ENCODE measurements at places on chromosomes 12 and 14. TPM values are rescaled to one million over a fixed set of nuclear protein-coding genes. Genes with fewer than 3 reads are reported as not detected.

Gene IL31
- total RNA-seq: not detected

Gene RPL10L
- not detected for total RNA-seq

Gene SLC10A1
- not detected for total RNA-seq

DNA sequence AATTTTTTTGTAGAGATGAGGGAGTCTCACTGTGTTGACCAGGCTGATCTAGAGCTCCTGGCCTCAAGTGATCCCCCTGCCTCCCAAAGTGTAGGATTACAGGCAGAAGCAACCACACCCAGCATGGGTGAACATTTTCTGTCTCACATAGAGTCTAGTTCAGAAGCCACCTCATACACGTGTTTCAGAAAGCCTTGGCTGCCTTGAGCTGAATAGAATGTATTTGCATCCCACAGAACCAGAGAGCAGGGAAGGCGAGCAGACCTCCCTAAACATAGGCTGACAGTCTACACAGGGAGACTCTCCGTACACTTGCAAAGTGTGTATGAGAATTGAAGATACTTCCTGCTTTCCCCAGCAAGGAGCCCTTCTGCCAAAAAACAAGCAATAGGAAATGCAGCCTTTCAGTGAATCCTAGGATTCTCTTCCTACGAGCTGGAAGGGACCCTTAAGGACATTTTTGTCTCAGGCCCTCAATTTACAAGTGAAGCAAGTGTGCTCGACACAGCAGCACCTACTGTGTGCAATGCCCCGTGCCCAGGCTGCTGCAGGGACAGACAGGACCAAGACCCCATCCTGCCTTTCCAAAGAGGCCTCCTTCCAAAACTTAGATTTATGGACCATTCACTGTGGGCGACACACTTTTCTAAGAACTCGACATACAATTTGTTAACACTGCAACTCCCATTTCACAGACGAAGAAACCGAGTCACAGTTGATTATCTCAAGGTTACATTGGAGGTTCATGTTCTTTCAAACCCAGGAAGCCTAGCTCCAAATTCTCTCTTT lies 11.2 kb downstream of the NUAK1 start:
- no peak for DNase-seq

GRCh38 chr12:47750229-47750798 lies 8.4 kb downstream of the RAPGEF3 start:
- DNase-seq: no peak

GRCh38 chr12:79020106-79020505 lies 155.5 kb downstream of the SYT1 start:
- no peak for DNase-seq

- no peak for DNase-seq
These were observed 86.6 kb downstream of the MIA2 start for GRCh38 chr14:39320318-39320717.

DNA sequence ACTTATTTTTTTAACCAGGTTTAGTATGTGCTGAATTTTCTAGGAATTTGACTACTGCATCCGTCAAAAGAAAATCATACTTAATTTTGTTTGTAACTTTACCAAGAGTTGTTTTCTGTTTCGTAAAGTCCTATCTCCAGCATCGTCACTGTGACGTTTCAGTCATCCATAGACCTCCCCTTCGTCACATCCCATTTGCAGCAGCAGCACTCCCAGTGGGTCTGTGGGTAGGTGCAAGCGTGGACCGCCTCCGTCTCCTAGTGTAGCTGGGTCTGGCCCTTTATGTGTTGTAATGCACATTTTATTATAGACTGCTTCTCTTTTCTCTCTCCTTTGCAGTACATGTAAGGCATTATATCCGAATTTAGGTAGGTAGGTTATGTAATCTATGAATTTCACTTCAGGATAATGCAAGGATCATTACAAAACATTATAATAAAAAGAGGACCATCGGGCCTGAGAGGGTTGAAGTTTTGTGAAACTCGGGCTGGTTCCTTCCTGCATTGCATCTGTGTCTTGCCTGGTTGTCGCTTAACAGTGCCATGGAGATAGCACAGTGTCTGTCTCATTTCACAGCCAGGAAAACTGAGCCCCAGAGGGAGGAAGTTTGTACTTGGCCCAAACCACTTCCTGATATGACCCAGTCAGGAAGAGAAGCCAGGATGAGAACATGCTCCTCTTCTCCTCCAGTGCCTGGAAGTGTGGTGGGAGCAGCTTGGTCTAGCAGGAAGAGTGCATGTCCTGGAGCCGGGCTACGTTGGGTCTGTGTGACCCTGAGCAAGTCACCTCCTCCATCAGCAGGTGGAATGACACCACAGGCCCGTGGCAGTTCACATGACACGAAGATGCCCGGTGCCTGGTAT lies 41.3 kb downstream of the EVL start:
- no peak for DNase-seq

- DNase-seq: no peak
These were observed 30.4 kb upstream of the FKBP4 start for GRCh38 chr12:2764398-2764797.

All from kidney epithelial cell (primary cell).